ENCODE measurements at places on chromosomes 4 and X.

DNA sequence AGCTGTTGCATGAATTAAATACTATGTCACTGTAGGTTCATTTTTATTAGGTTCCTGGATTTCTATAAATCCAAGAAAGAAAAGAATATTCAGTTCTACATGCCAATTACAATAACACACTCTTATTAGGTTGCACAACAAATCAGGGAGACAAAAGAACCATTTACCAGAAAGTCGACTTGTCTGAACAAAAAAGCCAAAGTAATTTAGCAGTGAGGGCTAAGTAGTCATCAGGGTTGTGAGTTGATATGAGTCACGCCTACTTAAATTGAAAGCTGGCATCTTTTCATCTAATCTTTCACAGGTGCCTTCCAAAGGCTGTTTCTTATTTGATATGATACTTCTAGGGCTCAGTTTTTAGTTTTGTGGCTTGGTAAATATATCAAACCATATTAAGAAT is 25.4 kb upstream of the GNRHR start:
- DNase-seq: no peak

- no peak for DNase-seq
Observed at GRCh38 chr4:65670331-65671031, at the start of gene EPHA5. TSS of gene EPHA5 (minus strand) at chr4:65670489. CDS start at chr4:65669742, 747 bp downstream.

DNA sequence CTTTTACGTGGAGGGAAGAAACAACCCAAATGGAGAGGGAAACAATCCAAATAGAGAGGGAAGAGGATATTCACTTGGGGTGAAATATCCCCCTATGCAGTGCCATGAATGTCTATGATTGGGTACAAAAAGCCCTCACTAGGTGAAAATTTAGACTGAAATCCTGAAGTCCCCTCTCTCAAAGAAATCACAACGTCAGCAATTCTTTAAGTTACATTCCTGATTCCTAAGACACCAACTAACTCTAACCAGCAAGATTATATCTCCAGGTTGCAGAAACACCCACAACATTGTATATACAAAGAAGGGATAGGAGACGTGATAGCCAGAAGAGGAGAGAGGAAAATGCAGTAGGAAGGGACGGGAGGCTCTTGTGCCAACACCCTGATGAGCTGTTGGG is 374.3 kb downstream of the DCAF12L2 start:
- no peak for DNase-seq

DNA sequence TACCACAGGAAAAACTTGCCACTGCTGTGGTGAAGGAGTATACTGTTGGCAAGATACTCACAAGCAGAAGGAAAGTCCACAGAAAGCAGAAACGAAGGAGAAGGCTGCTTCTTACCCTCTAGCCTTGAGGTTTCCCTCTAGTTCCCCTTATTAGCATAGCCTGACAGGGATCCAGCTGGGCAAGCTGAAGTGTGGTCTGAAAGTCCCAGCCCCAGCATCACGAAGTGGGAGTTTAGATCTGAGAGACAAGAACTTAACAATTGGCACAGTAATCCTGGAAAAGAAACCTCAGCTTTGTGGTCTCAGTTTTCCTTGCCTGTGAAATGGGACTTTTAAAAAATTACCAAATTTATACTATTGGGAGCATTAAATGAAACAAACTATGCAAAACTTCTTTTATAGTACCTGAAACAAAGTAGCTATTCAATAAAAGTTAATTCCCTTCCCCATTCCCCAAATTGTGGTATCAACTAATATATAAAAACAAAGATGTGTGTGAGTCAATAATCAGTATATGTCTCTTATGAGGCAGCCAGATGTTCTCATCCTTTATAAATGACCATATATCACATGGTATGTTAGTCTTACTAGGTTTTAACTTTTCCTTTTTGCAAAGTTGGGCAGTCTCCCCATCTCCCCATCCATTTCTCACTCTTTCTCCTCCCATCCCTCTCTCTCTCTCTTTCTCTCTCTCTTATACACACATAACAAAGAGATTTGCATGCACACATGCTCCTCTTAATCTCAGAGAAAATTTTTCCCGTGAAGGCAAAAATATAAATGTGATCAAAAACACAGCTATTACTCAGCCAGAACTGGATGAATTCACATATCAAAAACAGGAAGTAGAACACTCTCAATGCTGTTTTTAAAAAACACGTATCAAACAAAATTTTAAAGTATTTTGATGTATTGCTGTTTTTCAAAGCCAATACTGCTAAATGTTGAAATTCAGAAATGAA is 57.8 kb downstream of the SCFD2 start:
- no peak for DNase-seq

GRCh38 chr4:154982187-154983047 is 201.3 kb downstream of the RBM46 start:
- DNase-seq: peak; percentile 45

DNA sequence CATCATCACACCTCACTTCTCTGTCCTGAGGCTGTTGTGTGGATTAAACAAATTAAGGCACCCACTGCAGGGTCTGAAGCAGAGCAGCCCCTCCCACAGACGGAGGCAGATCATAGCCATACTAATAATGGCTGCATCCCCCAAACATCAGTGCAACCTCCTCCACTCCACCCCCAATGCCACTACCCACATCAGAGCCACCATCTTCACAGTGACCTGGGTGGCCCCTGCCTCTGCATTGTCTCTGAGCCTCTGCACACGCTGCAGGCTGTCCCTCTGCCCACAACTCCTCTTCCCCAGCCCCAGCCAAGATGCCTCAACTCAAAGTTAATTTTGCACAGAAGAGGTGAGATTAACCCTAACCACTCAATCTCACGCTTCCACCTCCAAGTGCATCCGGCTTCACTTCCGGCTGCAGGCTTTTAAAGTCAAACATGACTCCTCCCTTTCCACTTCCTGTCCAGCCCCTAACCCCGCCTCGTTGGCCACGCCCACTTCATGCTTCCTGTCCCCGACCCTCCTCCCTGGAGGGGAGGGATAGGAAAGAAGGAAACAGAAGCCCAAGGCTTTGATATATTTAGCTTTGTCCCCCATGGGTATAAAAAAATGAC is 22.7 kb downstream of the JAKMIP1 start:
- peak; percentile 70 for DNase-seq

GRCh38 chr4:42626629-42627146 is 30.2 kb downstream of the ATP8A1 start:
- DNase-seq: no peak

GRCh38 chrX:109782994-109783700 is 50.1 kb upstream of the ACSL4 start:
- DNase-seq: no peak

DNA sequence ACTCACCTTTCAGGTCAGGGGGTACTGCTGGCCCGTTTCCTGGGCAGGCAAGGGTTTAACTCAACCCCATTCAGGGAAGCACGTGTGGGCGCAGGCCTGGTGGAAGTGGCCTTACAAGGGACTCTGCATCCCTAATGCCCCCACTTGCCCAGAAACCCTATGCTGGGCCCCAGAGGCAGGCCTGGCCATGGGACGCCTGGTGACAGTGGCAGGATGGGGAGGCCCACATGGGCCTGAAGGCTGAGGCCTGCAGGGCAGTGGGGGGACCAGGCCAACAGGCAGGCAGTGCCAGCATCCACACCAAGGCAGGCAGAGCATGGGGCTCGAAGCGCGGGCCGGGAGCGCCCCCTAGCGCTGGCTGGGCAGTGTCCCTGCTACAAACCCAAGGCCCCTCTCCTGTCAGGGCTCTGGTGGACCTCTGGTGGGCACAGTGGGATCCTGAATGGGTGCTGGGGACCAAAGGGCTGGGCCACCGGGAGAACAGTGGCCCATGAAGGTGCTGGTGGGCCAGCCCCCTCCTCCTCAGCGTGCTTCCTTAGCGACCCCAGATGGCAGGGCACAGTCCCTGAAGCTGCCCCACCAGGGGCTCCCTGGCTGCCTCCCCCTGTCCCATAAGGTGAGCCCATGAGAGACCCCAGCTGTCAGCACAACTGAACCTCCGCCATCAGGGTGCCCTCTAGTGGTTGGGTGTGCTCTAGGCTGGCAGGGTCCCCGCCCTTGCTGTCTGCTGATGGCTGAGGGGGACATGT is 16.8 kb downstream of the FGFR3 start:
- DNase-seq: peak; percentile 72

- no peak for DNase-seq
Observed at GRCh38 chr4:161356351-161356750, 807.4 kb downstream of the FSTL5 start.

DNA sequence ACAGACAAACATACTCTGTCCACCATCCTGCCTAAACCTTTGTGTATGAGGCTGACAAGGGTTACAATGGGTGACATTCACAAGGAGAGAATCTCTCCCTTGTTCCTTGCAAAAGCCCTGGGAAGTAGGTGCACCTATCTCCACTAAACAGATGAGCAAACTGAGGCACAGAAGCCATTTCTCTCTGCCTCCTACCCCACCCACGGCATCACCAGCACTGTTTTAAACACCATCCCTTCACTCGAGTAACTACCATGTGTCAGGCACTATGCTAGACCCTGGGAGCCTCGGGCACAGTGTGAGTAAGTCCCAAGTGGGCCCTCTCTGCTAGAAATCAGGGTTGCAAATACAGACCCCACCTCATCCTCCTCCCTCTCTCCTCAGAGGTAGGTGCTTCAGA is 899 bp downstream of the LYAR start:
- DNase-seq: no peak

DNA sequence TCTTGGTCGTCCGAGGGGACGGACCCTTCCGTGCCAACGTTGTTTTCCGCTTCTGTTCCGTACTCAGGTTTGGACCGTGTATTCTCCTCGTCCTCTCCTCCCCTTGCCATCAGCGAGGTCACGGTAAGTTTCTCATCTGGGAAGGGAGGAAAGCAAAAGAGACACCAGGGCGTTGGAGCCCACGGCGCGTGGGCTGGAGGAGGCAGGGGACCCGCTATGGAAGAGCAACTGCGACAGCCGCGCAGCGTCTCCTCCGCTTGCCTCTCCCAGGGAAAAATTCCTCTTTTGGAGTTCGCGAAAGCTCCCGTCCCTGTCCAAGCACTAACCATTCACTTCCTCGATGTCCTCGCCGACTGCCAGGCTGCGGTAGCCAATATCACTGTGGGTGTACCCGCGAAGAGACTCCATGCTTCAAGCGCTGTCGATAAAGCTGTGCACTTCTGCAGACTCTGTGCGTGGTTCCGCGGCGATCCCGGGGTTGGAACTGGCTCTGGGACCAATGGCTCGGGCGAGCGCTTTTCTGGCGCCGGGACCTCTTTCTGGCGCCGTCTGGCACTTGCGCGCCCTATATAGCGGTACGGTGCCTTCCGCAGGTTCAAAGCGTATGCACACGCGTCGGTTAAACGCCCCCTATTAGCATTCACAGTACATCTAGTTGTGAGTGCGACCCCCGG is at the start of gene ESX1:
Gene ESX1, minus strand, starts transcription at position 492 of the 674 bp plus-strand sequence. Its CDS starts 84 bp downstream, at position 408.
- no peak for DNase-seq

- DNase-seq: no peak
Observed at GRCh38 chr4:154416190-154416547, 75.4 kb downstream of the DCHS2 start.

DNA sequence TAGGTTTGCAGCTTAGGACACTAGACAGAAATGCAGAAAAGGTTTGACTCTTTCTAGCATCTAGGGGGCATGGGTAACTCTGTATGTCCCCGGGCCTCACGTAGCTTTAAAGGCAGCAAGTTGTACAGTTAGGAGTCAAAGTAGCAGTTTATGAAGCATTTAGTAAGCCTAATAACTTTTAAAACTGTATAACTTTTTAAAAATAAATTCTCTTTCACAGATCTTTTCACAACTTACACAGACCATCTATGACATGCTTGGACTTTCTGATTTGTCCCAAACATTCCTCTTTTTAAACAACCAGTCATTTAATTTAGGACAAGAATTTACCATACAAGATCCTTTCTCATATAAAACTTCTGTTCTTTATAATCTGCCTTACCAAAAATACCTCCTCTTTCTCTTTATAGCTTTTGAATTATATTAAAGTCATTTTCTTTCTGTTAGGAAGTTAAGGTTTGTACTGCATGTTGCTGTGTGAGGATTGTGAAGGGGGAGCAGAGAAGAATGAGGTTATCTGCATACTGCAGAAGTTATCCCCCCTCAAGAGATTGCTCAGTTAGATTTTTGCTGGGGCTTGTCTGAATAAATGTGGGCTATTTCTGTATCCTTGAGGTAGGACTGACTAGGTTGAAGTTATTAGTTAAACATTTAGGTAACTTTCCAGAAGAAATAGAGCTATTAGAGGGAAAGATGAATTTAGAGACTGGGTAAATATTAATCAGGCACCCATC is 94.3 kb downstream of the CPE start:
- no peak for DNase-seq

- DNase-seq: no peak
Observed at GRCh38 chrX:94288325-94288724, 614.3 kb downstream of the FAM133A start.

DNA sequence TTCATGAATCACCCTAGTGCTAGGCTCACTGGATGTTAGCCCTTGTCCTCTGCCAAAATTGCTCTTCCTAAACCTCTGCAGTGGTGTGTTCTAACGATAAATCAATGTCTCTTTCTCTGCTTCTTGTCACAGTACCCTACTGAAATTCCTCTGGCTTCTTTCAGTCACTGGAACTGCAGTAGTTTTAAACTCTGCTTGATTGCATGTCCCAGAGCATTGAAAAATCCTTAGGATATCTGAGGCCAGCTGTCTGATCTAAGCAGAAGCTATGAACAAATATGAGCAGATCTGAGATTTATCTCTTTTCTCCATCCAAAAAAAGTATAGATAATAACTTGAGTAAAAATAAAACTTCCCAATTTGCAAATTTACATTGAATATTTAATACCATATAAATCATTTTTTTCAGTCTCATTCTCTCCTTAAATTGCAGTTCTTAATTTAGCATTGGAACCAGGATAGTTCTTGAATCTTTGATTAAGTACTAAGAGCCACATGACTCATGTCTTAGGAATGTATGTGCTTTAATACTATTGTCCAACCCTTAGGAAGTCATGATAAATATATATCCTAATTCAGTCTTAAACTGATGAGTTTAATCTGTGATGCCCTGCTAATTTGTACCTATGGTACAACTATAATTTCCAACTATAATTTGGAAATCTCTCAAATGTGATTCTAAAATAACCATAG is 169.7 kb downstream of the PDHA2 start:
- no peak for DNase-seq

DNA sequence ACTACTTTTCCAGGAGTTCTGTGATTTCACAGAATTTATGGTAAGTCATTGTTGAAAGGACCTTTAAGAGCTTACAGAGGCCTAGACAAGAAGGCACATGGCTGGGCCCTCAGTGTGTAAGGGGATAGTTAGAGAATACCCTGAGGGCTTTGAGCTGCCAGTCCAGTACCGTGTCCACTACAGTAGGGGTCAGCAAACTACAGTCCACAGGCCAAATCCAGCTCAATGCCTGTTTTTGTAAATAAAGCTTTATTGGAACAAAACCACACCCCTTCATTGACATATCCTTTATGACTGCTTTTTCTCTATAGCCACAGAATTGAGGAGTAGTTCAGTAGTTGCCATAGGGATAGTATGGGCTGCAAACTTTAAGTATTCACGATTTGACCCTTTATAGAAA is 176.2 kb downstream of the MID1 start:
- DNase-seq: no peak

- DNase-seq: no peak
Observed at GRCh38 chr4:101807351-101807750, 16.8 kb downstream of the BANK1 start.

DNA sequence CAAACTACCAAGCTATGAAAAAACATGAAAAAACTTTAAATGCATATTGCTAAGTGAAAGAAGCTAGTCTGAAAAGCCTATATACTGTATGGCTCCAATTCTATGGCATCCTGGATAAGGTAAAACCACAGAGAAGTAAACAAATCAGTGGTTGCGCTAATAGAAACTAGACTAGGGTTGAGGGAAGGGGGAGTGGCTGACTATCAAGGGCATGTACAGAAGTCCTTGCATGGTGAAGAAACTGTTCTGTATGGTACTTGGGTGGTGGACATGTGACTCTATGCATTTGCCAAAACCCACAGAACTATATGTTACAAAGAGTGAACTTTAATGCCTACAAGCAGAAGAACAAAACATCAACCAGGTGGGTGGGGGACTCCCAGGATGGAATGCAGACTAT is 96.8 kb downstream of the MTMR1 start:
- no peak for DNase-seq

Data from activated CD4-positive, alpha-beta T cell treated with anti-CD3 and anti-CD28 coated beads, Interleukin-2, amount 10 ng/mL, durations not matched to agents 7 days and 5 days (primary cell).